ENCODE measurements at places on chromosomes 2 and 18. TPM values are rescaled to one million over a fixed set of nuclear protein-coding genes. Genes with fewer than 3 reads are reported as not detected.

The DPYSL5 gene
- not detected for total RNA-seq

The SOX11 gene
- total RNA-seq = 13.3 TPM

The TBR1 gene
- total RNA-seq = not detected

The INPP1 gene
- 15.7 TPM for total RNA-seq

The ALPI gene
- not detected for total RNA-seq

The C1QL2 gene
- 0.31 TPM for total RNA-seq

The DAPL1 gene
- total RNA-seq = not detected

GRCh38 chr2:218961651-218962570 is 2.4 kb downstream of the CDK5R2 start:
- H3K4me1 ChIP-seq = no peaks in the 10 kb centered on the region
- DNase-seq = no peak
- no peak overlapping the region for H3K4me3 ChIP-seq
- H3K27me3 ChIP-seq = peaks cover 50% of the 10 kb centered on the region
- no peaks in the 10 kb centered on the region for H3K36me3 ChIP-seq

DNA sequence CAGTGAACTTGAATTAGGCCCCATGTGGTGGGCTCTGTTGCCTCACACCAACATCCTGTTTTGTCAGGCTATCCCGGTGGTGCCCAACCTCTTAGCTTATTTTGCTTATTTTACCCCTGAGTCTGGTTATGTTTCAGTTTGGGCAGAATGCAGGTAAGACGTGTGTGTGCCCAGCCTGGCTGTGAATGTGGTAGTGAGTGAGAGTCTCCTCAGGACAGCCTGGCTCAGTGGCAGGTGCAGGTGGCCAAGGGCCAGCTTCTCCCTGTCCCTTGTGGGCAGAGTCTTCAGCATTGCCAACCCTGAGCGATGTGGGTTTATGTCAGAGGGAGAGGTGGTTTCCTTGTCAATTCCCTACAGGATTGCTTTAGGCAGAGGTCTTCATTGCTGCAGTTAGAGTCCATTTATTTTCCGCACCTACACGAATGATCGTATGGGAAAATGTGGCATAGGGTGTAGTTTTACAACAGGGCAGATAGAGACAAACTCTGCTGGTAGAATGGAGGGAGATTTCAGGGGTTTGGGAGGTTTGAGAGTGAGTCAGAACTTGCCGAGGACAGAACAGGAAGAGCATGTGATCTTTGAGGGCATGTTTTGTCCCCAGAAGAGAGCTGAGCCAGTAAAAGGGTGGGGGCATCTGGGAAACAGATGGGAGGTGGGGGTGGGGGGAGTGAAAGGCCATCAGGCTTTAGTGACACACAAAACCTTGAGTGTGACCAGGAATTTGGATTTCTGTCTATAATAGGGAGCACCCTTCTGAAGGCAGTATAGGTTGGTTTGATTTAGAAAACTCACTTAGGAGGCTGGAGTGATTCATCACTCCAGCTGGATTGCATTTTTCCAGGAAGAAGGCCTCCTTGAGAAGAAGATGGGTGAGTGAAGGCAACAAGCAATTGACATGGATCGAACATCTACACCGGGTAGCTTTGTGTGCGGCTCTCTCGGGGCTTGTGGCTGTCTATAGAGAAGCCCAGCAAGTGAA is 156.2 kb upstream of the CELF4 start:
- no peak overlapping the region for H3K4me3 ChIP-seq
- peaks cover 3% of the 10 kb centered on the region for H3K4me1 ChIP-seq
- H3K27ac ChIP-seq = no peak overlapping the region
- H3K27me3 ChIP-seq = no peaks in the 10 kb centered on the region

GRCh38 chr2:101223814-101224231 is 28.9 kb upstream of the CNOT11 start:
- no peaks in the 10 kb centered on the region for H3K36me3 ChIP-seq
- no peaks in the 10 kb centered on the region for H3K27me3 ChIP-seq
- no peak for DNase-seq
- H3K4me3 ChIP-seq = no peak overlapping the region
- H3K27ac ChIP-seq = no peak overlapping the region

DNA sequence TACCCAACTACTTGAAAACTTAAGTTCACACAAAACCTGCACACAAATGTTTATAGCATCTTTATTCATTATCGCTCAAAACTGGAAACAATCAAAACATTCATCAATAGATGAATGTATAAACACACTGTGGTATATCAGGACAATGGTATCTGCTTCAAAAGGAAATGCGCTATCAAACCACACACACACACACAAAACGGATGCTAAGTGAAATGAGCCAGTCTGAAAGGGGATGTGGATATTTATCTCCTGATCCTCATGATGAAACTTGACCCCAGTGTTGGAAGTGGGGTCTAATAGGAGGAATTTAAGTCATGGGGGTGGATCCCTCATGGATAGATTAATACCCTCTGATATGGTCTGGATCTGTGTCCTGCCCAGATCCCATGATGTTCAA is 22.0 kb downstream of the PDCL3 start:
- H3K36me3 ChIP-seq = no peaks in the 10 kb centered on the region
- no peak overlapping the region for H3K4me3 ChIP-seq
- H3K27ac ChIP-seq = no peak overlapping the region

GRCh38 chr2:16478434-16479210 is 187.0 kb downstream of the CYRIA start:
- no peak for DNase-seq
- peaks cover 2% of the 10 kb centered on the region for H3K4me1 ChIP-seq
- no peaks in the 10 kb centered on the region for H3K36me3 ChIP-seq
- no peaks in the 10 kb centered on the region for H3K27me3 ChIP-seq
- H3K4me3 ChIP-seq = no peak overlapping the region
- H3K27ac ChIP-seq = no peak overlapping the region

GRCh38 chr2:27042159-27042661 is 9.3 kb upstream of the AGBL5 start:
- H3K27ac ChIP-seq = no peak overlapping the region
- H3K27me3 ChIP-seq = no peaks in the 10 kb centered on the region
- H3K4me1 ChIP-seq = no peaks in the 10 kb centered on the region
- peaks cover 21% of the 10 kb centered on the region for H3K36me3 ChIP-seq
- no peak for DNase-seq
- no peak overlapping the region for H3K4me3 ChIP-seq

DNA sequence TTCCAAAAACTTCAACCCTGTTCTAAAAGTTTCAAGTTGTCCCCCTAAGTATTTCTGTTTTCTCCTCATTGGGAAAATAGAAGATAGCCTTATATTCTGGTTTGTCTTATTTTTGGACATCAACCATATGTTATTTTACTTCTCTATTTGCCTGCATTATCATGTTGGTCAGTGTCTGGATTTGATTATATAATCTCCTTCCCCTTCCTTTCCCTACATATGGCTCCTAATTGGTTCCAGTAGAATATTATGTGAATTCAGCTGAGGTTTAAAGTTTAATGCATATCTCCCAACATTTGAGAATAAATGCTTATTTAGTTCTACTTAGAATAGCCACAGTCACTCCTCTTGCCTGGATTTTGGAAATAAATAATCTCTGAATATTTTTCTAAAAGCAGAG is 66.9 kb downstream of the OXER1 start:
- H3K4me1 ChIP-seq = no peaks in the 10 kb centered on the region
- no peaks in the 10 kb centered on the region for H3K27me3 ChIP-seq
- peaks cover 6% of the 10 kb centered on the region for H3K36me3 ChIP-seq
- H3K4me3 ChIP-seq = no peak overlapping the region
- H3K27ac ChIP-seq = no peak overlapping the region
- DNase-seq = no peak

- DNase-seq = no peak
- H3K4me3 ChIP-seq = no peak overlapping the region
- H3K36me3 ChIP-seq = no peaks in the 10 kb centered on the region
- H3K4me1 ChIP-seq = peaks cover 5% of the 10 kb centered on the region
Measured at GRCh38 chr18:32049393-32050171, 31.0 kb downstream of the RNF125 start.
